ENCODE measurements at places on chromosomes 12 and 14.

DNA sequence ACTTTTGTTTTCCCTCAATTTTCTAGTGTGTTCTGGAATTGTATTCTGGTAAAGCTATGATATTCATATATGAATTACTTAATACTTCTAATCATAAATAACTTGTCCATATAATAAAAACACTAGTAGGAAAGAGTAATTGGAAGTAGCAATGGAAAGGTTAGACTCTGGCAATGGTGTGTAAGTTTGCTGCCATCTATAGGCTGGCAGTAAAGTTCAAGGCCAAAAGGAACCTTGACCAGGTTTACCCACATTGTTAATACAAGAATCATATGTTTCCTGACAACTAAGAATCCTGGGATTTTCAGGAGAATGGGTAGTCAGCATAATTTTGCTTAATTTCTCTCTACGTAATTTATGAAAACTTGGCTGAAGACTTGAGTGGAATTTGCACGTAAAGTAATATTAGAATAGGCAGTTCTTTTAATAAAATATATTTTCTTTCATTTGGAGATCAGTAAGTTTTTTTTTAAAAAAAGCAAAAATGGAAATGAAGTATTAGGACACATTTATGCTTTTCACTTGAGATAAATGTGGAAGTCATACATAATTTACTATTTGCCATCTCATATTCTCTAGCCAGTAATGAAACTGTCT is 926.7 kb downstream of the GALC start:
- no peaks in the 10 kb centered on the region for H3K27me3 ChIP-seq
- no peak overlapping the region for H3K4me3 ChIP-seq
- H3K27ac ChIP-seq: no peak overlapping the region

DNA sequence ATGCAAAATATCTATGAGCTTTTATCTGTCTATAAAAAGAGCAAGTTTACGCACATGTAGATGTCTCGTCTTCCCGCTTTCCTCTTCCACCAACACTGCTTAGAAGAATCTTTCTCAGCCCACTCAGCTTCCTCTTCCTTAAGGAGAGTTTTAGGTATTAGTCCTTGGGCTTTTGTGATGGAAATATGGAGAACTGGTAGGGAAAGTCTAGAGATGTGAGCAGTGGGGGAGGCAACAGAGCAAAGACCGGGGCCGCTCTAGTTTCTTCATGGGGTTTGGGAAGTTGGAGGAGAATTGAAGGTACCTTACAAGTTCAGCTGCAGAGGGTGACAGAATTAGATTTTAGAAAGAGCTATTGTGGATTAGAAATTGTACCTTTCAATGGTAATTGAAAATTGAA is 56.3 kb upstream of the CPNE8 start:
- H3K4me3 ChIP-seq: no peak overlapping the region
- H3K4me1 ChIP-seq: no peaks in the 10 kb centered on the region
- H3K36me3 ChIP-seq: no peaks in the 10 kb centered on the region

GRCh38 chr12:32302218-32303173 is 96.9 kb upstream of the FGD4 start:
- no peak overlapping the region for H3K4me3 ChIP-seq
- H3K27ac ChIP-seq: peak overlapping the region; percentile 29
- H3K4me1 ChIP-seq: 0 out of 2 replicates have a peak, but pooled peaks cover 11% of the 10 kb centered on the region
- no peaks in the 10 kb centered on the region for H3K36me3 ChIP-seq
- H3K27me3 ChIP-seq: no peaks in the 10 kb centered on the region

DNA sequence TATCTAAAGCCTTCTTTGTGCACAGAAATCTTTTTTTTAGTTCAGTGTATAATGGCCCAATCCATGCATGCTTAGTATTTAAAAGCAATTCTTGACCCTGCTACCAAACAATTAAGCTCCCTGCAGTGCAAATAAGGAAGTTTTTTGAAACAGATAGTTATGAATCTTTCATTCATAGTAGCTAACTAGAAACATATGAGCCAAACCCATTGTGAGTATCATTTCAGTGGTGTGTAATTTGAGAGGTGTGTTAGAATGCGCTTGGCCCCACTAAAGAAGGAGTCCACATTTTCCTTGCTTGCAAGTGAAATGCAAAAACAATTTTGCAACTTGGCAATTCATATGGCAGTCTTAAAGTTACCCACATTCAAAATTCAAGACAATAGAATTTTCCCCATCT is 14.4 kb downstream of the EPS8 start:
- DNase-seq: no peak
- H3K4me1 ChIP-seq: peaks cover 5% of the 10 kb centered on the region
- H3K27ac ChIP-seq: no peak overlapping the region
- no peak overlapping the region for H3K4me3 ChIP-seq

- DNase-seq: no peak
- no peak overlapping the region for H3K4me3 ChIP-seq
- no peaks in the 10 kb centered on the region for H3K4me1 ChIP-seq
- H3K27me3 ChIP-seq: no peaks in the 10 kb centered on the region
- no peak overlapping the region for H3K27ac ChIP-seq
Measured at GRCh38 chr12:108373111-108373510, 34.0 kb upstream of the CMKLR1 start.

DNA sequence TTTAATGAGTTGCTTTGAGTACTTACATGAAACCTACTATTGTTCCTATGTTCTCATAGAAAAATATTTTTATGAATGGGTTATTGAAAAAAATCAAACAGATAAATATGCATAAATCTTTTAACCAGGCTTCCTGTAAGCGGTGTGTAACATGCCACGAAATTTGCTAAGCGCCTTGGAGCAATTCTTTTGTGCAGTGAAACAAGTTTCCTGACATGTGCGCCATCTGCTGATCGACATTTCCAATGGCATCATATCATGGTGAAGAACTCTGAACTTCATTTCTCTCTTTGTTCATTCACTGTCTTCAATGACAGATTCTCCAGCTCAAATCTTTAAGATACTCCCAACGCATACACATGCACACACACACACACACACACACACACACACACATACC is 145.6 kb upstream of the NAV3 start:
- no peaks in the 10 kb centered on the region for H3K27me3 ChIP-seq
- no peak overlapping the region for H3K27ac ChIP-seq
- no peaks in the 10 kb centered on the region for H3K4me1 ChIP-seq
- H3K36me3 ChIP-seq: no peaks in the 10 kb centered on the region
- DNase-seq: peak; percentile 40

GRCh38 chr14:54564868-54565784 is 1.8 kb upstream of the SAMD4A start:
- H3K27me3 ChIP-seq: no peaks in the 10 kb centered on the region
- peak overlapping the region; percentile 73 for H3K4me3 ChIP-seq
- peaks cover 18% of the 10 kb centered on the region for H3K4me1 ChIP-seq
- H3K27ac ChIP-seq: peak overlapping the region; percentile 98

GRCh38 chr14:101508196-101508947 is 52.9 kb upstream of the DIO3 start:
- DNase-seq: peak; percentile 9
- no peak overlapping the region for H3K27ac ChIP-seq
- no peaks in the 10 kb centered on the region for H3K36me3 ChIP-seq
- no peaks in the 10 kb centered on the region for H3K27me3 ChIP-seq

- no peaks in the 10 kb centered on the region for H3K4me1 ChIP-seq
- H3K27me3 ChIP-seq: no peaks in the 10 kb centered on the region
- H3K4me3 ChIP-seq: no peak overlapping the region
- no peak overlapping the region for H3K27ac ChIP-seq
- no peak for DNase-seq
Measured at GRCh38 chr14:84969501-84969900, 560.4 kb upstream of the FLRT2 start.

- H3K36me3 ChIP-seq: no peaks in the 10 kb centered on the region
- H3K27me3 ChIP-seq: no peaks in the 10 kb centered on the region
- no peak for DNase-seq
- H3K4me1 ChIP-seq: no peaks in the 10 kb centered on the region
- no peak overlapping the region for H3K4me3 ChIP-seq
Measured at GRCh38 chr12:8603856-8604255, 8.8 kb downstream of the AICDA start.

GRCh38 chr14:34699873-34700621 is 14.3 kb downstream of the CFL2 start:
- no peak overlapping the region for H3K27ac ChIP-seq
- no peaks in the 10 kb centered on the region for H3K27me3 ChIP-seq
- peaks cover 9% of the 10 kb centered on the region for H3K4me1 ChIP-seq
- H3K36me3 ChIP-seq: no peaks in the 10 kb centered on the region

GRCh38 chr14:97162621-97163020 is 365.4 kb downstream of the VRK1 start:
- no peak overlapping the region for H3K27ac ChIP-seq
- H3K4me3 ChIP-seq: no peak overlapping the region
- no peak for DNase-seq
- no peaks in the 10 kb centered on the region for H3K4me1 ChIP-seq
- no peaks in the 10 kb centered on the region for H3K36me3 ChIP-seq
- H3K27me3 ChIP-seq: no peaks in the 10 kb centered on the region

DNA sequence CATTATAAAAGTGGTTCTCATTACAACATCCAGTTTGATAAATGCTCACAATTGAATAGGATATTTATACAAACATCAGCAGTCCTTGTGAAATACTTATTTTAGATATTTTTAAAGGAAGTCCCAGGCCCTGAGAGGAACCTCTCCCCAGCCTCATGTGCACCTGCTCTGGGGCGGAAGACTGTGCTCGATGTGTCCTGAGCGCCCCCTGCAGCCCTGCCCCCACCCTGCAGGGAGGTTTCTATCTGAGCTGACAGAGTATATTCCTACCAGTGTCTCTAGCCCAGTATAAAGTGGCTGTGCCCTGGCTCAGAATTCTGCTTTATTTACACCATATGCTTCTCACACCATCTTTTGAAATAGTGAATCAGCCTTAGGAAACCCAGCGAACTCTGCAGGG is 1349.1 kb downstream of the TMEM121 start:
- H3K27me3 ChIP-seq: no peaks in the 10 kb centered on the region
- peaks cover 30% of the 10 kb centered on the region for H3K4me1 ChIP-seq
- no peak overlapping the region for H3K27ac ChIP-seq
- DNase-seq: peak; percentile 38
- no peaks in the 10 kb centered on the region for H3K36me3 ChIP-seq
- H3K4me3 ChIP-seq: no peak overlapping the region

DNA sequence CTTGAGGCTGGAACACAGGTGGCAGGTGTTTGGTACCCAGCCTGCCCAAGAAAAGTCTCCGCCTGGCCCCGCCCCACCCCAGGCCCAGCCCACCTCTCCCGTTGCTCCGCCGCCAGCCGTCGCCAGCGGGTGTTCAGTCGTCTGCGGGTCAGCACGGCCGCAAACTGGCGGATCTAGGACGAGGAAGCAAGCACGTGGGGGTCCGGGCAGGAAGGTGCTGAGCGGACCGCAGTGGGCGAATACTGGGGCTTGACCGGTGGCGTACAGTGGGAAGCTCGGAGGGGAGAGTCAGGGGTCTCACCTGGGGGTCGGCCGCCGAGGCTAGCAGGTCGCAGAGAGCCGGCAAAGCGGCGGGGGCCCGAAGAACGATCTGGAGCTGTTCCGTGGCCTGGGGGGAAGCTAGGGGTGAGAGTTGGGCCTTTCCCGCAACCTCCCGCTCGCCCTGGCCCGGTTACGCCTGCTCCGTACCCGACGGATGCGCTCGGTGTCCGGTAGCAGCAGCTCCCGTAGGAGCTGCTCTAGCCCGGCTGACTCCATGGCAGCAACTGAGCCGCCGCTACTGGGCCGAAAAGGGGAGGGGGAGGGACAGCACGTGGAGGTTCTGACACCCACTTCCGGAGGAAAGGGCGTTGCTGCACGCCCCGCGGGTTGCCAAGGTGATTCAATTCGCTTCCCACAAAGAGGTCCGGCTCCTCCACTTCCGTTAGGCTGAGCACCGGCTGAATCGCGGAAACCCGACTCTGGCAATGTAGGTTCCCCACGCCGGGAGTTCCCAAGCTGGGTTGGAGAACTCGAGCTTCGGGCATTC is at the start of gene IPO4:
TSS of gene IPO4 (minus strand) at position 566 of the 808 bp plus-strand sequence. CDS start at position 537, 29 bp downstream.
- H3K4me1 ChIP-seq: no peaks in the 10 kb centered on the region
- no peaks in the 10 kb centered on the region for H3K27me3 ChIP-seq
- peak within 1 kb of the TSS; percentile 94 for H3K27ac ChIP-seq
- peak; percentile 98 for DNase-seq
- peak within 1 kb of the TSS; percentile 63 for H3K4me3 ChIP-seq
- H3K36me3 ChIP-seq: peaks cover 3% of the 10 kb centered on the region

- H3K27ac ChIP-seq: no peak overlapping the region
- no peaks in the 10 kb centered on the region for H3K27me3 ChIP-seq
- H3K4me1 ChIP-seq: no peaks in the 10 kb centered on the region
- no peak overlapping the region for H3K4me3 ChIP-seq
- peak; percentile 7 for DNase-seq
Measured at GRCh38 chr12:62021808-62022207, 238.4 kb upstream of the USP15 start.

- no peaks in the 10 kb centered on the region for H3K36me3 ChIP-seq
- H3K4me3 ChIP-seq: peak overlapping the region; percentile 45
- DNase-seq: peak; percentile 41
- no peaks in the 10 kb centered on the region for H3K27me3 ChIP-seq
Measured at GRCh38 chr12:122527478-122527944, 462 bp downstream of the KNTC1 start.

DNA sequence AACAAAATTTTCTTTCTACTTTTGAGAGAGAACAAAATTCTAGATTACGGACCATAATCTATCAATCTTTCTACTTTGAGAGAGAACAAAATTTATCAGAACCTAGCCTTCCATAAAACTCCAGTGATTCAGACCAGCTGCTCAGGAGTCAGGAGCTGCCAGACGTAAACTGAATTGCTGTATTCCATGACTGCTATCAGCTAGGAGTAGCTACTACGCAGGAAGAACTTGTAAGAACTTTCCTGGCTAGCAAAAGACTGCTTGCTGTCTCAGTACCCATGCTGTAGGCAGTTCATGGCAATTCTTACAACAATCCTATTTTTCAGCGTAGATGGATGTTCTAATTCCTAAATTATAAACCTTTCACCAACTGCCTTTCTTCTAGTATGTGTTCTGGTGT is 73.3 kb downstream of the MED13L start:
- H3K4me3 ChIP-seq: no peak overlapping the region
- no peak for DNase-seq
- H3K36me3 ChIP-seq: no peaks in the 10 kb centered on the region
- no peaks in the 10 kb centered on the region for H3K4me1 ChIP-seq

DNA sequence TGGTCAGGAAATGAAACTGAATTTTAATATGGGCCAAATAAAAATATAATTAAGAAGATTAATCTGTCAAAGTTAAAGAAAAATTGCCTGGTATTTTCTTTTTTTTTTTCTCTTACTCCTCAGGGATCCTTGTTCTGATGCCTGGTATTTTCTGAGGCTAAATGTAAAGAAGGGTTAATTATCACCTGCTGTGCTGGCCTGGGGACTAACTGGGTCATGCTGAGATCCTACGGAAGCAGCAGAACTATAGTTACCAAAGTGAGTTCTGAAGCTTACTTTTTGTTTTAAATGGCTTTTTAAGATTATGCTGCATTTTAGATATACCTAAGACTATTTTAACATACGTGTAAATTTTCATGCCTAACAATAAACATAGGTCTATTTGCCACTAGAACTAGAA is 23.3 kb downstream of the ZC2HC1C start:
- H3K27ac ChIP-seq: no peak overlapping the region
- no peaks in the 10 kb centered on the region for H3K27me3 ChIP-seq
- no peaks in the 10 kb centered on the region for H3K4me1 ChIP-seq
- no peak for DNase-seq
- no peak overlapping the region for H3K4me3 ChIP-seq
